ENCODE measurements at places on chromosomes 1 and 21.
A peak's percentile ranks its signal among the peaks of the same experiment; 100 is the strongest.

DNA sequence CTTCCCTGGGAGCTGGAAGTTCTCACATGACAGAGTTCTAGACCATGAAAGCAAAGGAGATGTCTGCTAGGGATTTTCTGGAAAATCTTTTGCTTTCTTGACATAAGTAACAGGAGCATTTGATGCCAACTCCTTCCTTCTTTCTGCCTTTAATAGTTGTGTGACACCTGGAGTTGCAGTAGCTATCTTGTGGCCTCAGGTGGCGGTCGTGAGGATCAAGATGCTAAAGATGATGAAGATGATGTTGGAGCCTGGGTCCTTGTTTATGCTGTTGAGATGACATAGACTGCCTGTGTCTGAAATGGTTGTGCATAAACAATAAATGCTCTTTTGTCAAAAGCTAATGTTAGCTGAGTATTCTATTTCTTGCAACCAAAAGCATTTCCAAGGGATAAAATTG is 32.7 kb upstream of the KIRREL1 start:
- no peak for DNase-seq

GRCh38 chr1:59766227-59766855 is 48.4 kb upstream of the HOOK1 start:
- DNase-seq, result no peak

- no peak for DNase-seq
These were observed 36.5 kb upstream of the USH2A start for GRCh38 chr1:216459651-216460207.

DNA sequence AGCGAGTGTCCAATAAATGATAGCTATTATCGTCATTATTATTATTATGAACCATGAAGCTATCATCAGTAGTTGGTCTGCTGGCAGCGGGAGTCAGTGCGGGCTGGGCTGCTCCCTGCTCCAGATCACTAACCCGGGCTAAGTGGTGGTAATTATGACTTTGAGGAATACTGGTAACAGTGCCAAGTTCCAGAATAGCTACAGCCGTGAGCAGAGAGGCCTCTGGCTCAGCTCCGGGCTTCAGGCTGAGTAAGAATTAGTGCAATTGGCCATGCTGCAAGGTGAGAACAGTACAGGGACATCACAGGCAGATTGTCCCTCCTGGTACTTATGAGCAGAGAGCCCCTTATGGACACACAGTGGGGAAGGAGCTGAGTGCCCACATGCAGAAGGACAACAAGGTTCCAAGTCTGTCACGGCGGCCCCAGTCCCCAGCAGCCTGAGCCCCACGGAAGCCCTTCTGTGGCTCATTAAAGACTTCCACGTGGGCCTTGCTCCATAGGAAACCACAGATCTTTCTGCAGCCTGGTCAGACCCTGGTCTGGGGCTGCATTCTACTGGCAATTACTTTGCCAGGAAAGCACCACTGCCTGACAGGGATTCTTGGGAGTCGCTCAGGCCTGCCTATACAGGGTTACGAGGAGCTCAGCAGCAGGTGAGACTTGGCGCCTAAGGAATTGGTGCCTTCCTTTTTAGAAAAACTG is 235.1 kb downstream of the RRAGC start:
- no peak for DNase-seq

GRCh38 chr1:225651376-225651871 is 1.5 kb downstream of the ENAH start:
- DNase-seq, result no peak

DNA sequence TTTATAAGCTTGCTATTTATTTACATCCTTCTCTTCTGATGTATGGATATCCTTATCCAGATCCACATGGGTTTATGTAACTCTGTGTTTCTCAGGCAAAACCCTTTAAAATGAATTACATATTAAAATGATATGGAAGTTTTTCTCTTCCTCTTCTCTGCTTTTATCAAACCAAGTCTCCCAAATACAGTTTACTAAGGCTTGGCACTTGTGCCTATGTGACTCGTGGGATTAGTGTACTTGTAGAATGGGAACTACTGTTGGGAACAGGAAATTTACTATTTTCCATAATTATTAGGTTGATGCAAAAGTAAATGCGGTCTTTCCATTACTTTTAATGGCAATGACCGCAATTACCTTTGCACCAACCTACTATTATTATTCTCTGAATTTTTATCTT is 14.8 kb downstream of the SIM2 start:
- DNase-seq, result no peak

DNA sequence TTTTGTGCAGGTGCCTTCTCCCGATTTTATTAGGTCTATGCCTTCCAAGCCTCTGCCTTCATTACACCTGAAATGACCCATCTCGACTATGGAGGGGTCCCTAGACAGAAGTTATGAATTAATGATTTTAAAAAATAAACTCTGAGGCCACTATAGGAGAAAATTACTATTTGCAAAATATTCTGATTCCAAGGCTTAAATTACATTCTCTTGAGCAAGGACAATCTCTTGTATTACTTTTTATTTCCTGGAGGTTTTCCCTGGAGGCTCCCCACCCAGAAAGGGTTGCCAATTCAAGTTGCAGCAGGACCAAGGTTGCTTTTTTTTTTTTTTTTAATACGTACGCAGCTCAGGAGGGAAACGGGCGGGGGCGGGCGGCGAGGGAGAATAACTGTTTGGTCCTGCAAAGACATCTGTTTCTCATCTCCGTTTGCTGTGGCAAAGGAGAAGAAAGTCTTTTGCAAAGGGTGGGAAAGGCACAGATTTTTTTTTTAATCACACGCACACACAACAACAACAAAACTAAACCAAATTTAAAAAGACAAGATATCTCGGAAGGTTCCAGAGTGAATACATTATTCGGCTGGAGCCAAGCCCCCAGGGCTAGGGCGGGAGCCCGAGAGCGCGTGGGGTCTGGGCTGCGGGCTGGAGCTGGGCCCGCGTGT is 618 bp upstream of the SERTAD4 start:
- no peak for DNase-seq

DNA sequence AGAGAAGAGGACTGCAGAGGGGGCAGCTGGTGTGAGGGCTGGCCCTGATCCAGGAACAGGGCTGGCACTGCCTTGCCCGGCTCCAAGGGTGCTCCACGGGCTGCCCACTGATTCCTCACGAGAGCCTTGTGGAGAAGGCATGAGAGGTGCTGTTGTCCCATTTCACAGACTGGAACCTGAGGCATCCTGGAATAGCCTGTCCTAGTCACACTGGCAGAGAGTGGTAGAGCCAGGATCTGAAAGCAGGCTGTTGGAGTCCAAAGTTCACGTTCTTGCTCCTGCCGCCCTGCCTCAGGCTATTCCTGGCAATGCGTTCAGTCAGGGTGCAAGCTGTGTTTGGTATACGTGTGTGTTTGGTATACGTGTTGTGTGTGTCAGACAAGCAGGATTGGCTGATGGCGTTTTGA is 1.8 kb downstream of the RER1 start:
- no peak for DNase-seq

- peak; percentile 69 for DNase-seq
These were observed 470.6 kb downstream of the PTPRU start for GRCh38 chr1:29706936-29707335.

DNA sequence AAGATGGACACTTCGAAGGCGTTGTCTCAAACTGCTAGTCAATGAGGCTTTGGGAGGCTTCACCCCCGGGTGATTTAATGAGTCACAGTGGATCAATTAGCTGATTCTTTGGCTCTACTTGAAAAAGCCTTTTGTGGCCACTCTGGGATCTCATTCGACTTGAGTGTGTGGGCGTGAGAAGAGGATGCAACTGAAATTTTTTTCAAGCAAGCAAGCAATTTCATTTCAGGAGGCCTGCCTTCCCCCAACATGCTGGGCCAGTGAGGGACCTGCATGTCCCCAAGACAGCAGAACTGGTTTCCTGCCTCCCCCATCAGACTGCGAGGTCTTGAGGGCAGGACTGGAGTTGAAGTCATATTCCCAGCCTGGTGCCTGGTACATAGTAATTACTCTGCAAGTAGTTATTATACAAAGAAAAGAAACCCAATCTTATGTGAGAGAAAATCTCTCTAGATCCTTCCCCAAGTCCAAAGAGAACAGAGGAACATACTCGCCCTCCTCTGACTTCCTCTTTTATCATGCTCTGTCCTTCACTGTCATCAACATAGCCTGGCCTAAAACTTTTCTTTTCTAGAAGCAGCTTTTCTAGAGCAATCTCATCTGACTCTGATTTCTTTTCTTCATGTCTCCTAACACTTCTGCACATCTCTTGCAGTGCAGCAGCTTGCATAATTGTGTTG is 22.7 kb downstream of the SYT6 start:
- no peak for DNase-seq

- no peak for DNase-seq
These were observed 133.1 kb downstream of the LRRC40 start for GRCh38 chr1:70072231-70072751.

GRCh38 chr1:186152227-186152619 is 222.8 kb downstream of the TPR start:
- DNase-seq, result no peak

GRCh38 chr1:27724961-27725373 is 794 bp upstream of the FAM76A start:
- DNase-seq, result no peak

GRCh38 chr1:56542651-56543050 is 36.7 kb downstream of the PLPP3 start:
- DNase-seq, result no peak

DNA sequence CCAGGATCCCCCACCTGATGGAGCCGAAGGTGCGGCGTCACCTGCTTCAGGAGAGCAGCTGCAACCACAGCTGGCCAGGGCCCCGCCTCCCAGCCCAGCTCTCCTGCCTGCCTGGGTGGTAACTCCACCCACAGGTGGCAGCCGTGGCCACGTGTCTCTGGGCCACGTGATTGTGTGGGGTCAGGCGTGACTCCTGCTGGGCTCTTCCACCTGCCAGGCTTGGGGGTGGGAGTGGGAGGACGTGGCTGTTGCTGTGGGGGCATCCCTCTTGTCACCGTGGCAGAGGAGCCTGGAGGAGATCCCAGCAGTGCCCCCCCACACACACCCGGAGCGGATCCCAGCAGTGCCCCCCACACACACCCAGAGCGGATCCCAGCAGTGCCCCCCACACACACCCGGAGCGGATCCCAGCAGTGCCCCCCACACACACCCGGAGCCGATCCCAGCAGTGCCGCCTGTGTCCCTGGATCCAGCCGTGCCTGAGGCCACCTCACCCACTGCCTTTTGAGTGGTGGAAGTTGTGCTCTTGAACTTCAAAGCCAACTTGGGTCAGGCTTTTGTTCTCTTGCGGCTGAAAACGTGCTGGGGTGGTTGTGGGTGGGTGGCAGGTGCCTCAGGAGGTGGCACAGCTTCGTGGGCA is 32.2 kb downstream of the POFUT2 start:
- no peak for DNase-seq

GRCh38 chr1:68355614-68356013 is 94.1 kb downstream of the RPE65 start:
- no peak for DNase-seq

DNA sequence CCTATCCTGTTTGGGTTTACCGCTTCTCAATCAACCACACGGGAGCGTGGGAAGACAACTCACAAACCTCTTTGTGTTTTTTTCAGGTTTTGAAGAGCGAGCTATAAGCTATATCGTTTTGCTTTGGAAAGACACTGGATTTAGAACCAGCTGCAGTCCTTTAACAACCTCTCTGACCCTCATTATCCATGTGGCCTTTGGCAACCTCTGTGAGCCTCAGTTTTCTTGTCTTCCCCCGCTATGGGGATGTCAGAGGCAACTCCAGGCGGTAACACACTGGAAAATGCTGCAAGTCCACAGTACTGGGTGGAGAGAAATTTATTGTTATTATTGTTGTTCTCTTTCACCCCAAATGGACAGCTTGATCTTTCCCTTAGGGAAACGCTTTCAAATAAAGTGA is 100.0 kb downstream of the ETS2 start:
- no peak for DNase-seq

DNA sequence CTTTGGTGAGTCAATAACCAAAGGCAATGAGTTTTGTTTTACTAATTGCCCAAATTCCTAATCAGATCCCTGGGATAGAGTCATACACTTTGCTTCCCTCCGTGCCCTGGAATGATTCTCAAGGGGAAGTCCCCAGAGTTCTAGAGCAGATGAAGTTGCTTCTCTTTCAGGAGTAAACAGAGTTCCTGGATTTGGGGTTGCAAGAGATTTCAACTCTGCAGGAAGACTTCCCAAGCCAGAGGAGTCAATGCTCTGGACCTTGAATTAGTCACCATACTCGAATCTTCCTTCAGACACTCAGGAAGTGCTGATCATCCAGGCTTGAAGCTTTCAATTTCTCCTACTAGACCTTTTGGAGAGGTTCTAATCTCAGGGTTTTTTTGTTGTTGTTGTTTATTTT is 39.6 kb downstream of the FCER1A start:
- no peak for DNase-seq

DNA sequence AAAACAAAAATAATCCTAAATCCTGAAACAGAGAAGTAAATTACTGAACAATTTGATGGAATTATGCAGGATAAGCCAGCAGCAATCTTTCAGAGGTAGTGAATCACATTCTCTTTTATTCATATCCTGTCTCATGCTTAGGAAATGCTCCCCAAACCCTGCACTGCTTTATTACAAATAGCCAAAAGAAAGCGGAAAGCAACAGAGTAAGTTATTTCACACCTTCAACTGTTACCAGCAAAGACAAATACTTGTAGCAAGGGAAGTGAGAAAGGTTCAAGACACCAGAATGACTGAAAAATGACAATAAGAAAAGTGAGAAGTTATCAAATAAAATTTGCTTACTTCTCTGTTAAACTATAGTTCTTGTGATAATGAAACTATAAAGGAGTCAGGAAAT is 6.2 kb downstream of the ZRANB2 start:
- no peak for DNase-seq

DNA sequence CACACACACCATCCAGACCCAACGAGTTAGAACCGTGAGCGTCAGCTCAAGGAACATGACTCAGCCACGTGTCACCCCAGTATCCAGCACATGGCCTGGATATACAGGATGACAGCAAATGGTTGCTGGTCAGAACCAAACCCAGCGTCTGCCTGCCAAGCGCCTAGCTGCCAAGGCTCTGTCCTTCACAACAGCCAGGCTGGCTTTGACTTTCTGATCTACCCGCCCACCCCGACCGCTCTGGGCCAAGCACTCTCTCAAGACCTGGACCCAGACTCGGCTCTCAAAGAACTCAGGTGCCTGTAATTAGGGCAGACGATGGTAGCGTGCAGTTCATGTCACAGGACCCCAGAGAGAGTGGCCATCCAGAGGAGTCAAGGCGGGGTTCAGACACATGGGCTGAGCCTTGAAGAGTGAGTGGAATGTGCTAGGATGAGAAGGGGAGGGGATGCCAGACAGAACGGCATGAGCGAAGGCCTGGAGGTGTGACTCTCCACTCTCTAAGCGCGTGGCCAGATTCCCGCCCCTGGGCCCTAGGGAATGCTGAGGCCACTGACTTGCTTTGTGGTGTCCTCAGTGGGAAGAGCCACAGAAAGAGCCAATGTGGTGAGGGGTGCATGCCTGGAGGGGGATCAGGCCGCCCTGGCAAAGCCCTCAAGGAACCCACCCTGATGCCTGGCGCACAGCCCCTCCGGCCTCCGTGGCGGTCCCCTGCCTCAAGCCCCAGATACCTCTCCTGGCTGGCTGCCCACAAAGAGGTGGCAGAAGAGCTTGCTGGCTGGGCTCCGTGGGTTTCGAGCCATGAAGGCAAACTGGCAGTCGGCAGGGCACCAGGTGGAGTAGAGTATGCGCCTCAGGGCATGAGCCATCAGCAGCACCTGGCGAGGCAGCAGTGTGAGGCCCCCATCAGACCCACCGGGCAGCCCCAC is 7.0 kb downstream of the SH2D5 start:
- DNase-seq, result no peak

Data from activated T-helper 1 cell treated with anti-CD3 and anti-CD28 coated beads, Interleukin-12 subunit alpha, Interleukin-12 subunit beta, Interleukin-2, Interleukin-4 antibody, amounts not matched to agents 30 ng/mL and 10 ng/mL and 1 ng/mL, durations not matched to agents 14 hours and 24 hours and 36 hours (primary cell).